ENCODE measurements at places on chromosomes 5 and 9. TPM values are rescaled to one million over a fixed set of nuclear protein-coding genes. Genes with fewer than 3 reads are reported as not detected.

The PCDHGA8 gene
- 8.5 TPM for total RNA-seq

The SLC31A2 gene
- total RNA-seq = 10.7 TPM

The VAV2 gene
- 4.1 TPM for total RNA-seq

The TMC1 gene
- 0.25 TPM for total RNA-seq

The OR1Q1 gene
- total RNA-seq = not detected

The FOXD1 gene
- total RNA-seq = 0.19 TPM

DNA sequence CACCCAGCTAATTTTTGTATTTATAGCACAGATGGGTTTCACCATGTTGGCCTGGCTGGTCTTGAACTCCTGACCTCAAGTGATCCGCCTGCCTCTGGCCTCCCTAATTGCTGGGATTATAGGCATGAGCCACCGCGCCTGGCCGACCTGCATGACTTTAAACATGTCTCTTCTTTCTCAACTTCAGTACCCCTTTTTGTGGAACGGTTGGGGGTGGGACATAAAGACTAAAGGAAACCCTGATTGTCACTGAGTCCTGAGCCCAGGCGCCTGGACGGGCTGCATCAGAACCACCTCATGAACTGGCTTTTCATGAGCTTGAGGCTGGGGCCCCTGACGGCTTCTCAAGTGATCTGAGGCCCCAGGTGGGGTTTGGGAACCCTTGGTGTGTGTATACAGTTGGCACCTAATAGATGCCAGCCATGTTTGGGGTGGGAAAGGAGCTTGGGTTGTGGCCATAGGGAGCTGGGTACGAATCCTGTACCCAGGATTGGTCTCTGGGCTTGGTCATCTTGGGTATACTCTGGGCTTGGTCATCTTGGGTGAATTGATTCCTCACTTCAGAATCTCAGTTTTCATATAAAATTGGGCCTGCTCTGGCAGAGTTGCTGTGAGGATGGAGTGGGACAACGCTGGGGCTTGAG is 2.2 kb downstream of the GRK6 start:
- DNase-seq = no peak

- no peak for DNase-seq
These were observed 85.2 kb downstream of the BASP1 start for GRCh38 chr5:17302604-17303003.

DNA sequence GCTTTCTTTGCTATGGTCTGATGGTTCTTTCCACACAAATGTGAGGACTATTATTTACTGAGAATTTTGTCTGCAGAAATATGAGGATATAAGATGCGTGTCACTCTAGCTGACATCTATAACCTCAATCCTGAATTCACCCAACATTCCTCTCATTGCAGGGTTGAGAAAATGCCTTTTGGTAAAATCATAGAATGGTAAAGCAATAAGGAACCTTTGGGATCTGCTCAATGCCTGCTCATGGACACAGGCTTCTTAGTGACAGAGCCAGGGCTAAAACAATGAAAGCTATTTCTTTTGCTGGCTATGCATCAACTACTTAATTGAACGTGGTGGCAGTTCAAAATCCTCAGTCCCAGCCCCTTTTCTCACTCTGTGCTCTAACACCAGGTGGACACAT is 199.6 kb downstream of the GAS1 start:
- no peak for DNase-seq

- DNase-seq = no peak
These were observed 267.9 kb downstream of the ENC1 start for GRCh38 chr5:74372502-74373064.

DNA sequence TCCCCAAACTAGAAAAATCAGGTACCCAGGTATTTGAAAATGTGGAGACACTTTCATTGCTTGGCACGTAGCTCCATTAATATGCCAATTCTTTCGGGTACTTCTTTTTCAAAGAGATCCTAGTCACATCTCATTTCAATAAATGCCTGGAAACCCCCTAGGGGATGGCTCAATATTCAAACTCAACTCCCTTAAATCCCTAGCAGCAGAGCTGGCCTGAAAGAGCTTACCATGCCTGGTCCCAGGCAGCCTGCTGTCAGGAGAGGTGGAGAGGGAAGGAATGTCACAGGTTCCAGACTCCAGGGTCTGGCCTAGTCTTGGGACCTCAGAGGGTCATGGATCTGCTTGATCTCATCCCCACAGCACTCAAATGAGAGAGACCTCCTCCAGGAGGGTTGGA is 187.1 kb downstream of the SPOCK1 start:
- no peak for DNase-seq

DNA sequence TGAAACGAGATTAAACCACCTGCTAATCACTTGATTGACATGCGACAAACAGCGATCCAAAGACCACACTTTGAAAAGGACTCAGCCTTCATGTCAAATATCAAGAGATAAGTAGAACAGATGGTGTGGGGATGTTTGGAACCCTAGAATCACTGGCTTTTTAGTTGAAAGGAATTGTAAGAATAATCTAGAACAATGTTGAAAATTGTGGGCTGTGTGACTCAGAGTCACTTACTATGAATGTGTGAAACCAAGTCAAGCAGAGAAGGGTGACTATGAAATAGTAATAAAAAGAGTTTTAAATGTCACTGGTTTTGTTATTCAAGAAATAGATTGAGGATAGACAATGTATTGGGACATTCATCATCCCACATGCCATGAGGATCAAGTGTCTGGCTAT is 14.1 kb upstream of the C1QTNF3 start:
- DNase-seq = no peak

- no peak for DNase-seq
These were observed 126.7 kb downstream of the PPP2R2B start for GRCh38 chr5:146751781-146752401.

DNA sequence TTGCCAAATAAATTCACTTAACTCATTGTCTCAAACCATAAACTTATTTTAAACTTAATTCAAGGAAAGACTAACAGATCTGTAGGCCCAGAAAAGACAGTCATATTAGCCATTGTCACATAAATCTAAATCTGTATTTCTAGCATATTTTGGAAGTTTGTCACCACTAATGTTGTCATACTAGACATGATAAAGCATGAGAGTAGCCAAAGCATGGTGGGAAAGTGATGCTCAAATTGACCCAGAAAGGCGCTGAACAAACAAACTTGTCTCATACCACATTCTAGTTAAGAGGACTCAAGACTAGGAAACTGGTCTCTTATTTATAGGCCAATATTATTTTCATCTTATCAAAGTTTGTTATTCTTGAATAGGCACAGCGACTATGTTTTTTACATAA is 99.4 kb downstream of the VCAN start:
- no peak for DNase-seq

DNA sequence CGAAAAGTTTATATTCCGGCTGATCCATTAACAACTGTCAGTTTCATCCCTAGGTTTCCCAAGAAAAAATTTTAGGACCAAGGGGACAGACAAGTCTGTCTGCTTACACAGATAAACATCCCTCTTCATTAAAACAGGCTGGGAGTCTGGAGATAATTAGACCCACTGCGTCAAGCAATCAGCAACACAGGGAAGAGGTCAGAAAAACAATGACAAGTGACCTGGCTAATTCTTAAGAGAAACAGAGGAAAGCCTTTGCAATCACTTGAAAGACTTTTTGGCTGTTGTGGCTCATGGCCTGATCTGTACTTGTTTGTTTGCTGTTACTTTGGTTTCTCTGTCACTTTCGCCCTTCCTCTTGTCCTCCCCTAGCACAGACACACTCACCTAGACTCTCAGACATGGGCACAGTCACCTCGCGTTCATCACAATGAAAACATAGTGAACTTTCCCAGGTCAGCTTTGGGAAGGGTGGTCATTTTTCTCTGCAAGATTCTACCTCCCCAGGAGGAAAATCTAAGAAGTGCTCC is 2.9 kb upstream of the CCDC192 start:
- no peak for DNase-seq

GRCh38 chr9:100555471-100555870 is 22.4 kb upstream of the CAVIN4 start:
- no peak for DNase-seq

DNA sequence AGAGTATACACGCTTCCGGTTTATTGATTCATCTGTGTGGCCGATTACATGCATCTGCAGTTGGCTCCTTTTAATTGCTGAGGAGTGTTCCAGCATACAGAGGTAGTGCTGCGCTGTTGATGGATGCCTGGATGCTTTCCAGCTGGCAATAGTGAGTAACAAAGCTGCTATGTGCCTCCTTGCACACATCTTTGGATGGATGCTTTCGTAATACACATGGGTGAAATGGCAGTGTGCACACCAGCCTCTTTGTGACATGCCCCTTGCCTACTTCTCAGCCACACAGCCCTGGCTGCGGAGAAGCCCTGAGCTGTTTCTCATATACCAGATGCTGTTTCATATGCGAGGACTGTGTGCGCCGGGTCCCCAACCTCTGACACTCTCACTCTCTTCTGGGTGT is 151.0 kb downstream of the GADD45G start:
- peak; percentile 41 for DNase-seq

DNA sequence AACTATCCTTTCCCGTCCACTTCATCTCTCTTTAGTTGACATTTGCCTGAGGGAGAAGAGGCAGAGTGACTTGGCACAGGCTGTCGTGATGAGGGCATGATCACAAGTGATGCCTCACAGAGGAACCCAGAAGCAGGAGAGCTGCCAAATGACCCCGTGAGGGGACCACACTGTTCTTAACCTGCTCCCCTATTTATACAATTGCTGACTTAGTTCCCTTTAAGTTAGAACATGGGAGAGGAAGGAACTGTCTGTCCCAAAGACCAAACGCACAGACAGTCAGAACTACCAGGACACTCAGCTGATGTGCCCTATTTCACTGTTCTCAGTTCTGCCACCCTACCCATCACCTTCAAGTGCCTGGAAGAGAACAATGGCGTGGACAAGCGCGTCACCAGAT is 73.7 kb downstream of the SLC1A3 start:
- DNase-seq = peak; percentile 75

GRCh38 chr9:115137526-115137925 is 19.6 kb upstream of the TNC start:
- no peak for DNase-seq

DNA sequence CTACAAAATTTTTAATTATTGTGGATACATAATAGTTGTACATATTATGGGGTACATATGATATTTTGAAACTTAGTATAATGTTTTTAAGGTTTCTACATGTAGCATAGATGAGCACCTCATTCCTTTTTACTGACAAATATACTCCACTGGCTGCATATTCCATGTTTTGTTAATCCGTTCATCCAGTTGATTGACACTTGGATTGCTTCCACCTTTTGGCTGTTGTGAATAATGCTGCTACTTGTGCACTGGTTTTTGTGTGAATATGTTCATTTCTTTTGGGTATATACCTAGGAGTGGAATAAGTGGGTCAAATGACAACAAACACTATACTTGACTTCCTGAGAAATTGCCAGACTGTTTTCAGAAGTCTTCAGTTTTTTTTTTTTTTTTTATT is 2.8 kb upstream of the ENTREP1 start:
- DNase-seq = no peak

DNA sequence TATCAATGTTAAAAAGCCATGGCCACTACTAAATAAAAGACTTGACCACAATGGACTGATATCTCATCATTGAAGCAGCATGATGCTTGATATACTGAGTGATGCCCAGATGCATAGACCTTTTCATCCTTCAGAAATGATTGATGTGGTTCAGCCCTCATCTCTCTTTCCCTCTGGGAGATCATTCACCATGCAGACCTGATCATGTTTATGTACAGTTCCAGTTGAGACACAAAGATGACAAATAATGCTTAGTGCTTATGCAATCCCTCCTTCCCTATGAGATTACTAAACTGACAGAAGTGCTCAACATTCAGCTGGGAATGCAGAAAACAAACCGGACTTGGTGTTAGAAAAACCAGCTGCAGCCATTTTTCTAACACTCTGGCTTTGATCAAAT is 91.9 kb upstream of the TLR4 start:
- DNase-seq = no peak
